Kidney capillary endothelial cell (primary cell): ENCODE measurements at places on chromosomes 5 and 9.
A peak's percentile ranks its signal among the peaks of the same experiment; 100 is the strongest.

GRCh38 chr9:38680837-38681445, 39.0 kb downstream of the FAM240B start:
- no peak for DNase-seq

DNA sequence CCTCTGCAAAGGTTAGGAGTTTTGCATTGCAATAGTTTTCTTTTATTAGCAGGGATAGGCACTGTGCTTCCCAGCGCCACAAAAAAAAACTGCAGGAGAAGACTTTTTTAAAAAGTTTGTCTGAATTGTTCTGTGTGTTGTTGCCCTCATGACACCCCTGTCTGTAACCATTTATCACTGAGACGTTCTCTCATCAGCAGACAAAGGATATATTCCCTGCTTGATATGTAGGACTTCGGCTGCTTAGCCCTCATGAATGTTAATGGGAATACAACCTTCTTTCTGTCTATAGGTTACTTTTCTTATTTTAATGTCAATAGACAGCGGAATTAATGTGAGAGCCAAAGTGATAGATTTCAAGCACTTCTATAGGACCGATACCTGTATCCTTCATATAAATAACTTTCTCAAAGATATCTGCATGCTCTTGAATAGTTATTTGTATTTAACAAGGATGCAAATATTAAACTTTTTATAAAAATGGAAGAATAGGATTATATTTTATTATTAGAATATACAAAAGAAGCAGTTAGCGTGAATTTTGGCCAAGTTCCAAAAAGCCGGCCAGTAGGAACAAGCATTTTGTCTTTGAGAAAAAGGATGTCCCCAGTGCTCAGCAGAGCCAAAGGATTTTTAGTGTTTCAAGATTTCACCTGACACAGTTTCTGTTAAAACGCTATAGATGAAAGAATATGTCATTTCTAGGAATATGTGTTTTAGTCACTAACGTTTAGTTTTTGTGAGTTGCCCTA, 1.5 kb upstream of the LYSMD3 start:
- DNase-seq, result no peak

GRCh38 chr5:123429993-123430392, 6.8 kb upstream of the CEP120 start:
- DNase-seq, result no peak

- no peak for DNase-seq
Measured at GRCh38 chr9:82254646-82255367, 266.2 kb downstream of the SPATA31D1 start.

DNA sequence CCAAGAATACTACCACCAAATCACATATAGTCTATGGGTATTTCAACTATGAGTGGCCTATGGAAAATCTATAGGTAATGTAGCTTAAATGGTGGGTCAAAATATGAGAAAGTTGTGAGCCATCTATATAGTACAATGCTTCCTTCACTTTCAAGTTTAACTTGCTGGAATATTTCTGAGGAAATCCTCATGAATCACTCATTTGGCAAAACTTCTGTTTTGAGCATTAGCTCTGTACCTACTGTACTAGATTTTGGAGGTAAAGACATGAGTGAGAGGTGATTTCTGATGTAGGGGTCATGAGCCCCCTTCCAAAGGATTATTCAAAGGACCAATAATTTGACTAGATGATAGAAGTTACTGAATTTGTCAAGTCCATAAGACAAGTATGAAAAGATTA, 80.6 kb upstream of the DAB2 start:
- no peak for DNase-seq

- no peak for DNase-seq
Measured at GRCh38 chr9:127999461-127999860, 18.7 kb upstream of the EEIG1 start.

GRCh38 chr9:86668488-86668887, 278.8 kb downstream of the GAS1 start:
- DNase-seq, result no peak

DNA sequence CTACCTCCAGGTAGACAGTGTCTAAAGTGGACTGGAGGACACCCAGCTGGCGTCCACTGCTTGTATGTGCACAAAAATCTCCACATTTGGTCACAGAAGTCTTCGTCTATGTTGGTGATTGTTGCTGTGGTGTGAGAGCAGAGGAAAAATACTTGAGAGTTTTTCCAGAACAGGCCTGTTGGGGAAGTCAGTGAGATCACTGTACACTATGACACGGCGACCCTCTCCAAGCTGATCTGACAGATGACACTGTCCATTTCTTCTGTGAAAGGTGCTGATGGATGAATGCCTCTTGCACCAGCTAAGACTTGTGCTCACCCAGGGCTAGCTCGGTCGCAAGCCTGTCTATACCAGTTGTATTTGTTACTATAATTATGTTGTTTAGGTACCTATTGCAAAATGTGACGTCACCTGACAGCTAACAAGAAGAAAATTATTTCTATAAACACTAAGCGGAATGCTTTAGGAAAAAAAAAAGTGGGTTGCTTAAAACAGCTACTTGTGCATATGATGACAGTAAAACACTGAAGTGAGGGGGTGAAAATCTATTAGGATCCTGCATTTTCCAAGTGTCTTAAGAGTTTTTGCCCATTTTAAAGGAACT, 142.3 kb downstream of the ROR2 start:
- no peak for DNase-seq

DNA sequence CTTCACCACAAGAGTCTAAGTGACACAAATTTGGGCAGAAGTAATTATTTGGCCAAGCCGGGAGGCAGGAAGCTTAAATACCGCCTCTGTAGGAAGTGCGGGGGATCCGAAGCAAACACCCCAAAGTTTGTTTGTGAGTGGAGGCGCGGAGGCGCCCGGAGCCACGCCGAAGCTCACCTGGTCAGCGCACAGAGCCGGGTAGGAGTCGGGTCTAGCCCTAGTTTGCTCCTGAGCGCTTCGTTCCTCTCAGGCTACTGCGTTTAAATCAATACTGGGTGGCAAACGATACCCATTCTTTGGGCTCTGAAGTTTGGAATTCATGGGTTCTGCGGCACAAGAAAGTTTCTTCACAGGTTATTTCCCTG, 855 bp downstream of the MCC start:
- DNase-seq, result no peak

DNA sequence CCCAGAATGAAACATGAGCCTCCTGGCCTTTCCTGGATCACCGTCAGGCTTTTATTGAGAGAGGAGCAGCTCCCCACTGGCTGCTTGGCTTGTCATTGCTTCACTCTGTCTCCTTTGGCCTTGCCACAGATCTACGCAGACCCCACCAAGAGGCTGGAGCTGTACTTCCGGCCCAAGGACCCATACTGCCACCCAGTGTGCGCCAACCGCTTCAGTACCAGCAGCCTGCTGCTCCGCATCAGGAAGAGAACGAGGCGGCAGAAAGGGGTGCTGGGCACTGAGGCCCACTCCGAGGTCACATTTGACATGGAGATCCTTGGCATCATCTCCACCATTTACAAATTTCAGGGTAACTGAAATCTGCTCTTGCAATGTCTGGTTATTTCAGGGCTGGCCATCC, 11.2 kb downstream of the GTF3C5 start:
- no peak for DNase-seq

GRCh38 chr5:133814152-133814551, 154.3 kb downstream of the C5orf15 start:
- DNase-seq, result no peak

DNA sequence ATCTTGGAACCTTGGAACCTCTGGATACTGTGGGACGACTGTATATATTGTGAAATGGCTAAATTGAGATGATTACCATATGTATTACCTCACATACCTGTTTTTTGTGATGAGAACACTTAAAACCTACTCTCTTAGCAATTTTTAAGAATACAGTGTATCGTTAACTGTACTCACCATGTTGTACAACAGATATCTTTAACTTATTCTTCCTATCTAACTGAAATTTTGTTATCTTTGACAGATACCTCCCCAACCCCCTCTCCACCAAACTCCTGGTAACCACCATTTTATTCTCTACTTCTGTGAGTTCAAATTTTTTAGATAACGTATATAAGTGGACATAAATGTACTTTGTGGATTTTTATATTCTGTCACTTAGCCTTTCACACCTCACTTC, 126.5 kb downstream of the ZCCHC7 start:
- DNase-seq, result no peak

- no peak for DNase-seq
Measured at GRCh38 chr5:9549941-9550340, 4.1 kb upstream of the SEMA5A start.

DNA sequence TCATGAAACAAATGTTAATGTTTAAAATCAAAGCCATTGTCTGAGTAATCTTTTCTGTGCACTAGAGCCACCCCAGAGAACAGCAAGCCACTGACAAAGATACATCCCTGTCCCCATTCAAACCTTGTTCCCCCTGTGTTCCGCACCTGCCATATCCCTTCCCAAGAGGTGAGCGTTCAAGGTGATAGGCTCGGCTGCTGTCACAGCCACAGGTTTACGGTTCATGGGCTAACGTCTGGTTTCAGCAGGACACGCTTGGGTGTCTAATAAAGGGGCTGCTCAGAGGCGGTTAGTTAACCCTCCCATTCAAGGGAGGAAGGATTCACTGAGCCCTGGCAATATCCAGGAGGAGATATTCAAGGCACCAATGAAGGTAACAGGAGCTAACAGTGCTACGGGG, 24.5 kb upstream of the LAMC3 start:
- DNase-seq, result no peak

DNA sequence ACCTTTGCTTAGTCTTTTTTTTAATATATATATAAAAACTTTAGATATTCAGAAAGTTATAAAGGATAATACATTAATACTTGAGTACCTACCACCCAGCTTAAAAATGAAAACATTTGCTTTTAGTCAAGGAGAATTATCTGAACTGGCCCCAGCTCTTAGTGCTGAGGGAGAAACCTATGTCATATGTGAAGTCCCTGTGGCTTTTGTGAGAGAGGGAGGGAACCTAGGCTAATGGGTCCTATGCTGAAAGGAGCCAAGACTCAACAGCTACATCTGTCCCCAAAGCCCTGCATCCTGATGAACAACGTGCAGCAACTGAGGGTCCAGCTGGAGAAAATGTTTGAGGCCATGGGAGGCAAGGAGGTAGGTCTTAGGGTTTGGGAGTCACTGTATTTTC, 92.0 kb upstream of the RUSC2 start:
- DNase-seq, result no peak

DNA sequence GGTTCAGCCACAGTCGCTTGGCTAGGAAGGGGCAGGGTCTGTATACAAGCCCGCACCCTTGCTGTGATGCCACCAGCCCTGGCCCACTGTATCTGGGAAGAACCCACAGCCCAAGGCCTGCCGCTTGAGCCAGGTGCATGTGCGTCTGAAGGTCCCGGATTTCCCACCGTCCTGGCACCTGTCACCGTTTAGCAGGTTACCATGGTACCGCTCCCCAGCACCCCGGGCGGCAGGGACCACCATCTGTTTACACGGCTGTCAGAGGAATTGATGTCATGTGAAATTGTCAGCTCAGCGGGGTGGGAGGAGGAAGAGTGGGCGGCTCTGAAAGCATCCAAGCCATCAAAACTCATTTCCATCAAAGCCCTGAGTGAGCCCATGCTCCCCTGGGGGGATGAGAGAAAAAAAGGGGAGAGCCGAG, 92.7 kb downstream of the HRH2 start:
- DNase-seq, result no peak

- DNase-seq, result no peak
Measured at GRCh38 chr9:76803083-76803482, 38.8 kb downstream of the PCA3 start.

DNA sequence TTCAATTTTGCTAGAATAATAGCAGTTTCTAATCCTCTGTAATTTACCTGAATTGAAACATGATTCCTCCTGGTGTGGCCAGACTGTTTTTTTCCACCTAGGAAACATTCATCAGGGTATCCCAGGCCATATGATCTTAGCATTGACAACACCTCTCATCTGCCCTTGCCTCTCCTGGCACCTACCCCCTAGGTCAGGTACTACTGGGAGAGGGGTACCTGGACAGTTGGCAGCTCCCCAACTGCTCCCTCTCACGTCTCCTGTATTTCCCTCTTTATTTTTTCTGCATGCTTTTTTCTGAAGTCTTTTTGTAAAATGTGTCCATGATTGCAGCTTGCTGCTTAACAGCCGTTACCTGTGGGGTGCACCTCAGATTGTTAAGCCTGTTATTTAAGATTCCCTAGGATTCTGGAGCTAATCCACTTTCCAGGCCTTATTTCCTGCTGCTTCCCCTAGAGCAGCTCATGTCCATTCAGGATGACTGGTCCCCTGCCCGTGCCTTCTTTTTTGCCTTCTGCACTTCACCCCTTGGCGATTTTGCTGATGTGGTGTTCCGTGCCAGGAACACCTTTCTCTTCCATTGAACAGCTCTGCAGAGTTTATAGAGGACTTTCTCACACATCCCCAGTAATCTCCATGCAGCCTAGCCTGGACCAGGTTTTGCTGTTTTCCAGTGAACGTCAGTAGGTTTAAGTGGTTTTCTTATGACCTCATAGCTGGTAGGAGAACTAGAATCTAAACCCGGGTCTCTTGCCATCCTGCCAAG, 33.6 kb downstream of the SNX30 start:
- peak; percentile 16 for DNase-seq

DNA sequence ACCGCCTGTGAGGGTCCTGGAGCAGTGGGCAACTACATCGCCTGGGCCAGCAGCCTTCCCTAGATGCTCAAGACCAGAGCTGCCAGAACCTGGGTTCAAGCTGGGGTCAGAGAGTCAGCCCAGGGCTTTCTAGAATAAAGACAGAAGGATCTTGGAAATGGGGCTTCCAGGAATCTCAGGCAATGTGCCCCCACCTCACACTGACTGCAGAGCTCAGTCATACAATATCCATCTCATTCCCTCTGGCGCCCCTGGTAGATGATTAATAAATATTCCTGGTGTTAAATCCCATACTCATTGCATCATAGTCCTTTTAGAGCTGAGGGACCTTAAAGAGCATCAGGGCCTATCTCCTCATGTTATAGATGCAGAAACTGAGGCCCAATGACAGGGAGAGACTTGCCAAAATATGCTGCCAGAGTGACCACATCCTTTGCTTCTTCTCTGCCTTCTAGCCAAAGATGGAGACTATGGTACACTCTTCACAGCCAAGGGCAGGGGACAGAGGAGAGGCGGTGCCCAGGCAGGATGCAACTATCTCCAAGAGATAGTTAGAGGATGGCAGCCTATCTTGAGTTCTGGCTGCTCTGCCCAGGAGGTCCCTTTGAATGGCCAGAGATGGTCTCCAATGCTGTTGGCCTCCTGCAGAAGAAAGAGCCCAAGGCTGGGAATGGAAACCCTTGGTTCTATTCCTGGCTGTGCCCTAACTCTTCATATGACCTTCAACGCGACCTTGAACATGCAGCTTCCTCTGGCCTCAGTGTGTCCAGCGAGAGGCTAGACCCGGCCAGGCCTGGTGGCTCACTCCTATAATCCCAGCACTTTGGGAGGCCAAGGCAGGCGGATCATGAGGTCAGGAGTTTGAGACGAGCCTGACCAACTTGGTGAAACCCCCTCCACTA, 36.2 kb upstream of the IL17B start:
- no peak for DNase-seq

DNA sequence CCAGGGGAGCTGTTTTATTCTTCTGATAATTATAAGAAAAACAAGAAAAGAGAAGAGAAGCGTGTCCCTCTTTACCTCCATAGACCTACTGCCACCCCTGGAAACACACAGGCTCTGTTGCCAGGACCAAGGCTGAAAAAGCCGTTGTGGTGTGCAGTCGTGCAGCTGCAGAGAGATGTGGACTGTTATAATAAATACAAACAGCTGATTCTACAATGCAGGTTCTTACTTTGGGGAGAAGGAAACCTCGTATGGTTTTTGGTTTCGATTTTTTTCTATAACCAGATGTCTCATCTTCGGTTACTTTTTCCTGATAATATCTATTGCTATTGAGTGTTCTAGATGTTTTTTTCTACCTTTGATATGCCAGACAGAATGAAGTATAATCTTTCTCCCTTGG, 28.1 kb downstream of the FYB1 start:
- no peak for DNase-seq

GRCh38 chr5:118551716-118552115, 436.6 kb downstream of the DTWD2 start:
- DNase-seq, result no peak
